Suppressor macrophage (primary cell): ENCODE measurements at places on chromosomes 6 and 20.

DNA sequence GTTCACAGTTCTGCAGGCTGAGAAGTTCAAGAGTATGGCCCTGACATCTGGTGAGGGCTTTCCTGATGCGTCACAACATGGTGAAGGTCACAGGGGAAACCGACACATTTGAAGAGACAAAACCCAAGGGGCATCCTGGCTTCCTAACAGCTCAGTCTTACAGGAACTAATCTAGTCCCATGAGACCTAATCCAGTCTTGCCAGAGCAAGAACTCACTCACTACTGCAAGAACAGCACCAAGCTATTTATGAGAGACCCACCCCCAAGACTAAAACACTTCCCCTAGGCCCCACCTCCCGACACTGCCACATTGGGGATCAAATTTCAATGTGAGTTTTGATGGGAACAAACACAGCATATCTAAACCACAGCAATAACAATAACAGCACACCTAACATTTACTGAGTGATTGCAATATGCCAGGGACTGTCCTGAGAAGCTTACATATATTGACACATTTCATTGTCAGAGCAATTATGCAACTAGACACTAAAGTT, 46.6 kb downstream of the TPBG start:
- no peak for DNase-seq

DNA sequence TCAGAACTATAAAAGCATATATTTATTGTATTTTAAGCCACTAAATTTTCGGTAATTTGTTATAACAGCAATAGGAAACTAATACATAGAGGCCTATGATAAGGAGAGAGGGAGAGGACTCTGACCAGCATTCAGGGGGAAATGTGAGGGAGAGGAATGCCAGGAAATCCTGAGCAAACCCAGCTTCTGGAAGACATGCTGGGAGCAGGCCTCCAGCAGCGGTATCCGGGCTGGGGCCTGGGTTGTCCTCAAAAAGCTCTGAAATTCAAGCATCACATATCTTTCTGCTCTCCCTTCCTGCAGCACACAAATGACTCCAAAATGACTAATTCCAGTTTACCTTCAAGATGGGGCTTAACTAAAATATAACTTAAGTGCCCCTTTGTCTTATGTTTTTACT, 33.4 kb upstream of the RIMS1 start:
- DNase-seq: no peak

GRCh38 chr6:148140772-148141557, 201.7 kb upstream of the SASH1 start:
- DNase-seq: no peak

DNA sequence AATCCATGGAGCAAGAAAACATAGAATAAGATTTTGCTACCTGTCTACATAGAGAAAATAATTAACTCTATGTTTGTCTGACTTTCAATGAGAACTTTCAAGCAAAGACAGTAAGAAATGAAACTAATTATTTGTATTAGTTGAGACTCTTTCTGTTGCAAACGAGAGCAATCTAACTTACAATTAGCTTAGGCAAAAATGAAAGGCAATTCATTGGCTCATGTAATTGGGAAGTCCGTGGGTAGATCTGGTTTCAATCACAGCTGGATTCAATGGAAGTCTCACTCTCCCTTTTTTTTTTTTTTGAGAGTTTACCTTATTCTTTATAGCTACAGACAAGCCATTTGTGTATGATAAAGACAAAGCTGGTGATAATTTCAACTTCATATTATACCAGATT, 68.2 kb upstream of the STXBP5 start:
- DNase-seq: no peak

DNA sequence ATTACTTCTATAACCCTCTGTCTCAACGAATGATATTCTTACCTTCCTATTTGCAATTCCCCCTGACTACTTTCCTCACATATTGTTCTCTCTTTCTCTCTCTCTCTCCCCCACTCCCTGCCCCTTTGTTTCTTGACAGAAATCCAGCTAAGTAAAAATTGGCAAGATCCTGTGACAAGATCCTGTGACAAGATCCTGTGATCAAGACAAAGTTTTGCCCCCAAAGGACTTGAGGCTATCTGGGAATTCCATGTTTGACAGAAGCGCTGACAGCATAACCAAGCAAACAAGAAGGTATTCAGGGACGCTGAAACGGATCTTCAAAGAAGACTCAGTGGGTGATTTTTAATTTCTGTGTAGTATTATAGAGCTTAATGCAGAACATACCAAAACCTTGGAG, 5.5 kb upstream of the HBS1L start:
- no peak for DNase-seq

DNA sequence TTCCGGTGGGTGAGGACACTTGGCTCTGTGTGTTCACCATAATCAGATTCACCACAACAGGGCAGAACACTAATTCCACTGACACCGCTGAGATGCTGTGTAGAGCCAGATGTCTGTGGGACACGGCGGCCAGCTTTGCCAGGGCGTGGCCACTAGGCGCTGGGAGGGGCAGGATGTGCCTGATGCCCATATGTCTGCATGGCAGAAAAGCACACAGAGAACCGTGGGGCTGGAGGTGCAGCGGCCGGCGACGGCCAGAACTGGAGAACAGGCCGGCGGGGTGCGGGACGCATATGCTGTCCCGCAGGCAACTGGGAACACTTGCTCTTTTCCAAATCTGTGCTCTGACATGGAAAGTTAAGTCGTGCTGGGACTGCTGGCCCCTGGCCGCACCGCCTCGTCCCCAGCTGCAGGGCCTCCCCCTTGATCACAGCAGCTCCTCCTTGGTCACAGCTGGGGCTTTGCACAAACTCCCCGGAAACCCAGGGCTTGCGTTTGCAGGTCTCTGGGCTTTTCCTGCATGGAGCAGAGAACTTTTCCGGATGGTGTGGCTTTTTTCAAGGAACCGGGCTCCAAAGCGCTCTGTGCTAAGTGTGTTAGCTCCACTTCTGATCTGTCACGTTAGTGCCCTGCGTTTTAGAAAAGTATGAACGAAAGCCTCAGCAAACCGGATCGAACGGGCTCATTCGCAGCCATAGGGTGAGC, 31.1 kb downstream of the NTSR1 start:
- peak; percentile 33 for DNase-seq

GRCh38 chr20:5686384-5687105, 63.7 kb upstream of the SHLD1 start:
- DNase-seq: no peak

- DNase-seq: no peak
These were observed 20.8 kb downstream of the DAAM2 start for GRCh38 chr6:39812853-39813533.

DNA sequence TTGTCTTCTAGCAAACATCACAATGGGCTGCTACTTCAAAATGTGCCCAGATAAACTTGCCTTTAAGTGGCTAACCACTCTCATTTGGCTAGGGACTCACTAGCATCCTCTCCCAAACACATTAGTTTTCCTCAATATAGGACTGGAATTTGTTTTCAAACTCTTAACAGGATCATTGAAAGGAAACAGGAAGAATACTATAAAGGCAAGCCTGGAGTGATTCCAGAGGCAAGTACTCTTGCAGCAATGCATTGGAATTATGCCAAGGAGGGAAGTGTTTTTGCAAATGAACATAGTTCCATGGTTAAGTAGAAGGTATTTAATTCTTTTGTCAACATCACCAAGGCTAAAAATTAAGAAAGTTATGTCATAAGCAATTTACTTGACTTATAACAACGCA, 12.2 kb downstream of the EPHA7 start:
- no peak for DNase-seq

- DNase-seq: no peak
These were observed 4.8 kb downstream of the ARFGEF2 start for GRCh38 chr20:48926267-48926666.

DNA sequence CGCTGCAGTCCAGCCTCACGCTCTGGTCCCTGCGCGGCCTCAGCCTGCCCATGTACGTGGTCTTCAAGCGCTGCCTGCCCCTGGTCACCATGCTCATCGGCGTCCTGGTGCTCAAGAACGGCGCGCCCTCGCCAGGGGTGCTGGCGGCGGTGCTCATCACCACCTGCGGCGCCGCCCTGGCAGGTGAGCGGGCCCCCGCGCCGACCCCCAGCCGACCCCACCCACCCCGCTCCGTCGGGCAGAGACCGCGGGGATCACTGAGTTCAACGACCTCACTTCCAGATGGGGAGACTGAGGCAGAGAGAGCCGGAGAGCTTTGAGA, 545 bp downstream of the SLC35D3 start:
- no peak for DNase-seq
